ENCODE measurements at places on chromosomes 5 and 9.

DNA sequence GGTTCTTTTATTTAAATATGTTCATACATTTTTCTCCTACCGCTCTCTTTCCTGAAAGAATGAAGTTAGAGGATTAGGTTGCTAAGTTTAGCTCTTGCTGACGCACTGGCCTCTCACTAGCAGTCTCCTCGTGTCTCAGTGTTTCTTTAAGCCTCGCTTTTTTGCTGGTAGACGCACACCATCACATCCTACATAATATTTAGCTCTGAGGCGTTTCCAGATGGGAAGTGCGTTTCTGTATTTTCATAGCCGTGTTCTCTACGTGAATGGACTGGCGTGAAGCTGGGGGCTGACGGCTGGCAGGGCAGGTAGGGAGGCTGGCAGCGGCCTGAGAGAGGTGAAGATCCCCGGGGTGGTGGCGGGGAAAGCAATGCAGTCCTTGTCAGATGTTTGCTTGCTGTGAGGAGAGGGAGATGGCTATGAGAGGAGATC, 79.2 kb upstream of the SPRY4 start:
- peak; percentile 57 for DNase-seq

GRCh38 chr9:83574482-83574881, 36.3 kb upstream of the FRMD3 start:
- DNase-seq = no peak

GRCh38 chr5:2651116-2651515, 100.4 kb downstream of the IRX2 start:
- no peak for DNase-seq

- no peak for DNase-seq
These were observed 117.5 kb upstream of the OR13F1 start for GRCh38 chr9:104386425-104387069.

GRCh38 chr9:114785866-114786650, 19.8 kb downstream of the TNFSF15 start:
- no peak for DNase-seq

DNA sequence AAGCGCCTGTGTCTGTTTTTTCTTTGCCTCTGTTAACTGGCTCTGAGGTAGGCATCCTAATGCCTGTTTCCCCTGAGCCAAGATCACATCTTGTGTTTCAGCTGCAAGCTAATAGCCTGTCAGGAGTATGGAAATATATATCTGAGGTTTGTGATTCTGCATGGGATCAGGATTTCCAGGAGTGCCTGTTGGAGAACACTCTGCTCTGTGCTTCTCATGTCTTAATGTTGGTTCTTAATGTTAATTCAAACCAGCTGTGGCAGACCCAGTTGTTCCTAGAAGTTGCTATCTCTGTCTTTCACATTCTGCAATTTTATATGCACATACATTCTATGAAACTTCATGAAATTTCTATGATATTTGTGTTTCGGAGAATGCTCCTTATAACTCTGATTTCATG, 72.1 kb downstream of the PGM5 start:
- no peak for DNase-seq

Data from brain pericyte (primary cell).